Heart left ventricle (tissue), 16 donors: ENCODE measurements at places on chromosomes 2 and 18. TPM values are rescaled to one million over a fixed set of nuclear protein-coding genes. Genes with fewer than 3 reads are reported as not detected.

The MC2R gene
- total RNA-seq = not detected

DNA sequence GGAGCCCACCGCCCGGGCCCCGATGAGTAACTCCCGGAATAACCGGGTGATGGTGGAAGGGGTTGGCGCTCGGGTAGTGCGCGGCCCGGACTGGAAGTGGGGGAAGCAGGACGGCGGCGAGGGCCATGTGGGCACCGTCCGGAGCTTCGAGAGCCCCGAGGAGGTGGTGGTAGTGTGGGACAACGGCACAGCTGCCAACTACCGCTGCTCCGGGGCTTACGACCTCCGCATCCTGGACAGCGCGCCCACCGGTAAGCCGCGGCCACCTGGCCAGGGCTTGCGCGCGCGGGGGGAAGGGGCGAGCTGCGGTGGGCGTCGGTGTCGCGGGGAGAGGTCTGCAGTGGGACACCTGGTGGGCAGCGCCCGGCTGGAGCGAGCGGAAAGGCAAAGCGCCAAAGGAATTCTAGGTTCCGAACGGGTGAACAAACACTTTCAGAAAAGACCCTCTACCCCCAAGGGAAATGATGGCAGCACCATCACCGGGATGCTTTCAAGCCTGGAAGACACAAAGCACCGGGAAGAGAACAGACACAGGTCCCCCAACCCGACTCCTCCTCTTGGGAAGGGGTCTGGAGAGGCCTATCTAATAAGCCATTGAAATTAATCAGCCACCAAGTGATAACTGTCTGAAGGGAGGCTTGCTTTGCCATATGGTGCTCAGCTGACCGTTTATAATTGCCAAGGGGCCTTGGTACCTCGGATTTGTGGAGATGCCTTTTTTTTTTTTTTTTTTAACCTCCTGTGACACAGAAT is 1.1 kb downstream of the MIB1 start:
- DNase-seq = peak; percentile 49
- H3K36me3 ChIP-seq = no peaks in the 10 kb centered on the region
- peak overlapping the region; percentile 99 for H3K27ac ChIP-seq
- H3K4me3 ChIP-seq = peak overlapping the region; percentile 90
- peaks cover 35% of the 10 kb centered on the region for H3K4me1 ChIP-seq

The TMEM247 gene
- total RNA-seq = not detected

DNA sequence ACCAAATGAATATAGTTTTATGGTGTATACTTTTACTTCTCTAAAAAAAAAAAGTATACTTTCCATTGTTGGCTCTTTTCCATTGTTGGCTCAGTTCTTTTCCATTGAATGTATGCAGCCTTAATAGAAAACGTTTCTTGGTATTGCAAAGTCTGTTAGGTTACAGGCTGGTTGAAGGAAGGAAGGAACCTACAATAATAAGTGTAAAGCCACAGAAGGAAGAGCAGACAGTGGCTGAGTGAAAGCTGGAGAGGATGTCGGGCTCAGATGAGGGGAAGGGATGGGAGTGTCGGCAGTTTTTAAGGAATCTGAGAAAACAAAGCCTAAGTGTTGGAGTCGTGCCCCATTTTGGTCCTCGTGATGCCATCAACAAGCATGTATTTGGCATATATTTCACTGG is 6.8 kb downstream of the COPS8 start:
- peaks cover 24% of the 10 kb centered on the region for H3K36me3 ChIP-seq
- H3K4me1 ChIP-seq = peaks cover 7% of the 10 kb centered on the region
- H3K4me3 ChIP-seq = no peak overlapping the region
- DNase-seq = no peak
- peak overlapping the region; percentile 53 for H3K27ac ChIP-seq

- no peak overlapping the region for H3K4me3 ChIP-seq
- no peak for DNase-seq
- no peaks in the 10 kb centered on the region for H3K36me3 ChIP-seq
- H3K27ac ChIP-seq = no peak overlapping the region
- H3K27me3 ChIP-seq = no peaks in the 10 kb centered on the region
Observed at GRCh38 chr2:171509945-171510731, 12.1 kb upstream of the CYBRD1 start.

The EPB41L3 gene
- 12.8 TPM for total RNA-seq

DNA sequence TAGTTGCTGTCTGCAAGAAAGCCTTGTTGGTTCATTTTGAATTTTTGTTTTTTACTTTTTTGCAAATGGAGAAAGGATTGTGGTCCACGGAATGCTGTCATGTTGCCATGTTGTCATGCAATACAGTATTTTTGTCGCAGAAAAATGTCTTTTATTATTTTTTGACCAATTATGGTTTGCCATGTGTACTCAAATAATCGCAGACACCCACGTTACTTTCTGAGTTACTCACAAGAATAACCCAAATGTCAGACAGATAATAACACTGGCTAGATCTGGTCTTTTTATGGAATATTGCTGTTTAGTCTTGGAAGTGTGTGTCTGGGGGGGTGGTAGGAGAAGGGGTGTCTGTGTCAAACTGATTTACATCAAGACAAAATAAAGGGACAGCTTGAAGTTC is 188.9 kb downstream of the LTBP1 start:
- H3K4me1 ChIP-seq = peaks cover 59% of the 10 kb centered on the region
- no peak for DNase-seq
- peak overlapping the region; percentile 29 for H3K4me3 ChIP-seq
- no peaks in the 10 kb centered on the region for H3K27me3 ChIP-seq
